ENCODE measurements at places on chromosomes 12 and 14. TPM values are rescaled to one million over a fixed set of nuclear protein-coding genes. Genes with fewer than 3 reads are reported as not detected.
A peak's percentile ranks its signal among the peaks of the same experiment; 100 is the strongest.

- no peak overlapping the region for H3K27ac ChIP-seq
- H3K27me3 ChIP-seq: no peaks in the 10 kb centered on the region
- H3K36me3 ChIP-seq: no peaks in the 10 kb centered on the region
Measured at GRCh38 chr12:52041695-52042123, 9.5 kb upstream of the NR4A1 start.

DNA sequence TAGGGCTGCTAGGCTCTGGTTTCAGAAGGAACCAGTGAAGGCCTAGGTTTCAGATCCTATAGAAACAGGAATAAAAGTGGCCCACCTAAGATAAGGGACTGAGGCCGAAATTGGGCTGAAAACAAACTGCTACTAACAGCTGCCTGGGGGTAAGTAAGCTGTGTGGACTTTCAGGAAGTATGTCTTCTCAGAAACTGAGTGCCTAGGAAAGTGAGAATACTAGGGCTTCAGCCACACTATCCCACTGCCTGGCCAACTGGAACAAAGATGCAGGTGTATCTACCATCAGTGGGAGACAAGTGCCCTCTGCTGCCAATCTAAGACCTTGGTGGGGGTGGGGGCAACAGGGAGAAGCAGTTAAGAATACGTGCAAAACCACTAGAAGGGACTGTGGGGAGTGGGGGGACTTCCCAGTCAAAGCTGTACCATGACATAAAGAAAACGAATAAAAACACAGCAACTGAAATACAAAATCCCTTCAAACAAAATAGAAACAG, 82.5 kb downstream of the MED13L start:
- peaks cover 4% of the 10 kb centered on the region for H3K4me1 ChIP-seq
- DNase-seq: no peak
- H3K36me3 ChIP-seq: no peaks in the 10 kb centered on the region
- no peaks in the 10 kb centered on the region for H3K27me3 ChIP-seq
- no peak overlapping the region for H3K4me3 ChIP-seq

GRCh38 chr14:29829851-29830250, 97.8 kb downstream of the PRKD1 start:
- no peak for DNase-seq
- H3K27me3 ChIP-seq: no peaks in the 10 kb centered on the region
- H3K4me1 ChIP-seq: no peaks in the 10 kb centered on the region
- H3K27ac ChIP-seq: no peak overlapping the region
- no peak overlapping the region for H3K4me3 ChIP-seq
- H3K36me3 ChIP-seq: no peaks in the 10 kb centered on the region

GRCh38 chr12:111149299-111149698, 219.6 kb downstream of the PHETA1 start:
- no peak overlapping the region for H3K27ac ChIP-seq
- H3K4me3 ChIP-seq: no peak overlapping the region
- no peak for DNase-seq
- peaks cover 5% of the 10 kb centered on the region for H3K4me1 ChIP-seq

GRCh38 chr12:88932457-88932856, 352.2 kb upstream of the KITLG start:
- H3K36me3 ChIP-seq: no peaks in the 10 kb centered on the region
- H3K4me1 ChIP-seq: peaks cover 16% of the 10 kb centered on the region
- DNase-seq: no peak
- peak overlapping the region; percentile 6 for H3K27ac ChIP-seq
- no peak overlapping the region for H3K4me3 ChIP-seq

GRCh38 chr12:69873429-69873828, 48.4 kb downstream of the MYRFL start:
- no peaks in the 10 kb centered on the region for H3K36me3 ChIP-seq
- H3K27ac ChIP-seq: no peak overlapping the region
- no peaks in the 10 kb centered on the region for H3K27me3 ChIP-seq

- peaks cover 18% of the 10 kb centered on the region for H3K4me1 ChIP-seq
- no peaks in the 10 kb centered on the region for H3K36me3 ChIP-seq
- peak; percentile 57 for DNase-seq
- H3K4me3 ChIP-seq: no peak overlapping the region
Measured at GRCh38 chr14:60862283-60862682, 118.6 kb downstream of the TRMT5 start.

- H3K27ac ChIP-seq: no peak overlapping the region
- no peaks in the 10 kb centered on the region for H3K27me3 ChIP-seq
- no peaks in the 10 kb centered on the region for H3K4me1 ChIP-seq
- H3K4me3 ChIP-seq: no peak overlapping the region
Measured at GRCh38 chr12:16972923-16973770, 367.2 kb upstream of the LMO3 start.

GRCh38 chr12:114477989-114478395, 72.0 kb upstream of the TBX5 start:
- H3K27ac ChIP-seq: no peak overlapping the region
- H3K4me1 ChIP-seq: peaks cover 4% of the 10 kb centered on the region
- H3K36me3 ChIP-seq: no peaks in the 10 kb centered on the region
- no peak overlapping the region for H3K4me3 ChIP-seq
- no peak for DNase-seq

DNA sequence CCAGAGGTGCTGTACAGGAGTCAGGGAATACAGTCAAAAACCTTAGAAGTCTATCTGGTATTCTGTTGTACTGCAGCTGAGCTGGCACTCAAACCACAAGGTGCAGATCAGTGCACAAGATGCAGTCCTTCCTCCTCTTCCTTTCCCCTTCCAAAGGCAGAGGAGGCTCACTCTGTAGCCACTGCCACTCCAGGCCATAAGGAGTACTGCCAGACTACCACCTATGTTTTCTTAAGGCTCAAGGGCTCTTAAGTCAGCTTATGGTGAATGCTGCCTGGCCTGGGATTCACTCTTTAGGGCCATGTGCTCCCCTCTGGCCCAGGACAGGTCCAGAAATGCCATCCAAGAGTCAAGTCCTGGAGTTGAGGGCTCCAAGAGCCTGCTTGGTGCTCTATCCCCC, 200.3 kb downstream of the CRADD start:
- DNase-seq: no peak
- no peak overlapping the region for H3K27ac ChIP-seq
- no peaks in the 10 kb centered on the region for H3K27me3 ChIP-seq
- H3K4me3 ChIP-seq: no peak overlapping the region
- H3K4me1 ChIP-seq: peaks cover 17% of the 10 kb centered on the region
- H3K36me3 ChIP-seq: no peaks in the 10 kb centered on the region

DNA sequence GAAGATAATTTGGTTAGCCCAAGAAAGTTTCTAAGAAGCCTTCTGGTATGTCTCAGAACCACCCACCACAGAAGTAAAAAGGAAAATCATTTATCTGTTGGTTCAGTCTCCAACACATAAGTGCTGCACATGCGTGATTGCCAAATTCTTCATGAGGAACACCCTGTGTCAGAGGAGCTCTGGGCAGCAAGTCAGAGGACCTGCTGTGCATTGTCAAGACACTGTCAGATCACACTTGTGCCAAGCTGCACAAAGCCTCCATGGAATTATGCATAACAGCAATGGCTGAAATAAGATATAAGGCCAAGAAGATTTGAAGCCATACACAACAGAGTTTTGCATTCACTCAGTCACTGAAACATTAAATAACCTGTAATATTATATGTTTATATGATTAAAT, 1304.7 kb upstream of the FLRT2 start:
- no peaks in the 10 kb centered on the region for H3K36me3 ChIP-seq
- peak; percentile 34 for DNase-seq
- H3K4me1 ChIP-seq: no peaks in the 10 kb centered on the region
- H3K4me3 ChIP-seq: no peak overlapping the region
- H3K27ac ChIP-seq: no peak overlapping the region

- no peaks in the 10 kb centered on the region for H3K36me3 ChIP-seq
- H3K27me3 ChIP-seq: no peaks in the 10 kb centered on the region
- no peak for DNase-seq
- no peaks in the 10 kb centered on the region for H3K4me1 ChIP-seq
- no peak overlapping the region for H3K4me3 ChIP-seq
- H3K27ac ChIP-seq: no peak overlapping the region
Measured at GRCh38 chr12:104546575-104546974, 89.8 kb downstream of the CHST11 start.

DNA sequence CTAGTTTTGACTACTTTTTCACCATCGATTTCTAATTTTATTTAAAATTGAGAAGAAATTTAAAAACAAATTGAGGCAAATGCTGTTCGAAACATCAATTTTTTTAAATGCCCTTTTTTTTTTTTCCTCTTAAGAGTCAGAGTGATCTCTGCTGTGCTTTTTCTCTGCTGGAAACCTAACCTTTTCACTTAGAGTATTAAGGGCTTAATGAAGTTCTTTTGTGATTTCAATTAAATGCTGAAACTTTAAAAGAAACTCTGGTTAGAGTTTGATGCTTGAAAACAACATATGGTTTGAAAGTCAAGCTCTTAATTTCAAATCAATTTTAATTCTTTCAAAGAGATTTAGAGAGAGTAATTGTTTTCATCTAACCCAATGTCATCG, 171.8 kb downstream of the TMTC2 start:
- H3K27ac ChIP-seq: no peak overlapping the region
- no peaks in the 10 kb centered on the region for H3K27me3 ChIP-seq
- H3K36me3 ChIP-seq: no peaks in the 10 kb centered on the region
- no peak overlapping the region for H3K4me3 ChIP-seq

- no peak overlapping the region for H3K27ac ChIP-seq
- no peak overlapping the region for H3K4me3 ChIP-seq
- no peaks in the 10 kb centered on the region for H3K36me3 ChIP-seq
- DNase-seq: no peak
- H3K4me1 ChIP-seq: no peaks in the 10 kb centered on the region
- H3K27me3 ChIP-seq: no peaks in the 10 kb centered on the region
Measured at GRCh38 chr12:10554228-10554755, 48.6 kb downstream of the EIF2S3B start.

GRCh38 chr12:104793285-104793684, 164.8 kb downstream of the SLC41A2 start:
- H3K36me3 ChIP-seq: no peaks in the 10 kb centered on the region
- DNase-seq: no peak
- no peaks in the 10 kb centered on the region for H3K27me3 ChIP-seq
- no peak overlapping the region for H3K27ac ChIP-seq

DNA sequence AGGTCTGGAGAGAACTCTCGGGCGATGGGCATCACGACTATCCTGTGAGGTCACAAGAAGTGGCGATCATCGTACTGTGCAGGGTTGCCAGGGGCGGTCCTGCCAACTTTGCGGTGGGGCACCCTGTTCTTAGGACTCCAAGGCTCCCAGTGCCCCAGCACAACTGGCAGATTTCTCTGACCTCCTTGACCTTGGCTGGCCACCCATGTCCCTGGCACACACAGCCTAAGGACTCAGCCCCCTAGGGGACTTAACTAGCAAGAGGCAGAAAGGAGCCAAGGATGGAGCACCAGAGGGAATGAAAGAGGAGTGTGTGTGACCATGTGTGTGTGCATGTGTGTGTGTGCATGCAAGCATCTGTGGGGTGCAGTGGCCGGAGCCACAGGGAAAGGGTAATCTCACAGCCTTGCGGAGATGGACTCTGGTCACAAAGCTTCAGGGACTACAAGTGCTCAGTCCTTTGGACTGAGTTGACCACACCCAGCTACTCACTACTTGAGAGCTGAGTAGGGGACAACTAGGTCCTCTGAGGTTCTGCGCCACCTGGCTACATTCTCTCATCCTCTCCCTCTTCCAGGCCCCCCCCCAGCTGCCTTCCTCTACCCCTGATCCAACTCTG, 13.7 kb downstream of the SLC48A1 start:
- no peaks in the 10 kb centered on the region for H3K36me3 ChIP-seq
- H3K4me1 ChIP-seq: no peaks in the 10 kb centered on the region
- no peak for DNase-seq
- H3K27ac ChIP-seq: no peak overlapping the region
- H3K4me3 ChIP-seq: no peak overlapping the region

DNA sequence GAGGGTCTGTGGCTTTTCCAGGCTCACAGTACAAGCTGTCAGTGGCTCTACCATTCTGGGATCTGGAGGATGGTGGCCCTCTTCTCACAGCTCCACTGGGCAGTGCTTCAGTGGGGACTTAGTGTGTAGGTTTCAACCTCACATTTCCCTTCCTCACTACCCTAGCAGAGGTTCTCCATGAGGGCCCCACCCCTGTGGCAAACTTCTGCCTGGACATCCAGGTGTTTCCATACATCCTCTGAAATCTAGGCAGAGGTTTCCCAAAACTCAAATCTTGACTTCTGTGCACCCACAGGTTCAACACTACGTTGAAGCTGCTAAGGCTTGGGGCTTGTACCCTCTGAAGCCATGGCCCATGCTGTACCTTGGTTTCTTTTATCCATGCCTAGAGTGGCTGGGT, 40.3 kb downstream of the KTN1 start:
- peaks cover 20% of the 10 kb centered on the region for H3K36me3 ChIP-seq
- H3K4me1 ChIP-seq: no peaks in the 10 kb centered on the region
- no peak for DNase-seq
- no peak overlapping the region for H3K4me3 ChIP-seq
- no peaks in the 10 kb centered on the region for H3K27me3 ChIP-seq

GRCh38 chr12:103495469-103496456, at the start of gene C12orf42:
C12orf42 (minus strand) TSS chr12:103495968; CDS start chr12:103478426, 17,542 bp downstream.
- DNase-seq: peak; percentile 28
- peaks cover 9% of the 10 kb centered on the region for H3K4me1 ChIP-seq
- H3K27me3 ChIP-seq: peaks cover 44% of the 10 kb centered on the region
- H3K36me3 ChIP-seq: no peaks in the 10 kb centered on the region

- H3K36me3 ChIP-seq: no peaks in the 10 kb centered on the region
- no peak for DNase-seq
- no peak overlapping the region for H3K4me3 ChIP-seq
- no peaks in the 10 kb centered on the region for H3K4me1 ChIP-seq
Measured at GRCh38 chr12:92237762-92238523, 92.3 kb upstream of the BTG1 start.

- no peaks in the 10 kb centered on the region for H3K27me3 ChIP-seq
- peaks cover 38% of the 10 kb centered on the region for H3K4me1 ChIP-seq
- DNase-seq: no peak
- H3K27ac ChIP-seq: no peak overlapping the region
- no peaks in the 10 kb centered on the region for H3K36me3 ChIP-seq
Measured at GRCh38 chr12:13372386-13372785, 175.9 kb downstream of the EMP1 start.

GRCh38 chr14:65225299-65226159, 123.2 kb upstream of the MAX start:
- peaks cover 35% of the 10 kb centered on the region for H3K4me1 ChIP-seq
- H3K27ac ChIP-seq: peak overlapping the region; percentile 82

DNA sequence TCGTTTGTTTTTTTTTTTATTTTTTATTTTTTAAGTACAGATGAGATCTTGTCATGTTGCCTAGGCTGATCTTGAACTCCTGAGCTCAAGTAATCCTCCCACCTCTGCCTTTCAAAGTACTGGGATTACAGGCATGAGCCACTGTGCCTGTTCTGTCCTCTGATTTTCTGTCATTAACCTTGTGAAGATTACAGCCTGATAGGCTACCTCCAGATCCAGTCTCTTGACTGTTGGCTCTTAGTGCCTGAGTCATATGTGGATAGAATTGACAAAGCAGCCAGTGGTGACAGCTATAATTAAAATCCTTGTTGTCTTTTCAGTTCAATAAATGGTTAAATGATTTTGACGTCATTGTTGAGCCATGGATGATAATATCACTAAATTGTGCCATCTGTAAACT, 21.3 kb upstream of the REP15 start:
- H3K36me3 ChIP-seq: no peaks in the 10 kb centered on the region
- no peaks in the 10 kb centered on the region for H3K27me3 ChIP-seq
- no peaks in the 10 kb centered on the region for H3K4me1 ChIP-seq

Gene LALBA
- total RNA-seq: not detected

Gene ACOT4
- 2.8 TPM for total RNA-seq

Gene SERPINA10
- total RNA-seq: 23.0 TPM

Gene LTB4R2
- 3.6 TPM for total RNA-seq

Gene KNTC1
- 25.9 TPM for total RNA-seq

Gene CLEC2B
- total RNA-seq: 5.0 TPM

Gene TMPRSS12
- total RNA-seq: not detected

Gene IFNG-AS1
- not detected for total RNA-seq

Data from hepatocyte (in vitro differentiated cells).